Cortex of kidney (tissue), 1 donor: ENCODE measurements at places on chromosomes 7 and 10.

DNA sequence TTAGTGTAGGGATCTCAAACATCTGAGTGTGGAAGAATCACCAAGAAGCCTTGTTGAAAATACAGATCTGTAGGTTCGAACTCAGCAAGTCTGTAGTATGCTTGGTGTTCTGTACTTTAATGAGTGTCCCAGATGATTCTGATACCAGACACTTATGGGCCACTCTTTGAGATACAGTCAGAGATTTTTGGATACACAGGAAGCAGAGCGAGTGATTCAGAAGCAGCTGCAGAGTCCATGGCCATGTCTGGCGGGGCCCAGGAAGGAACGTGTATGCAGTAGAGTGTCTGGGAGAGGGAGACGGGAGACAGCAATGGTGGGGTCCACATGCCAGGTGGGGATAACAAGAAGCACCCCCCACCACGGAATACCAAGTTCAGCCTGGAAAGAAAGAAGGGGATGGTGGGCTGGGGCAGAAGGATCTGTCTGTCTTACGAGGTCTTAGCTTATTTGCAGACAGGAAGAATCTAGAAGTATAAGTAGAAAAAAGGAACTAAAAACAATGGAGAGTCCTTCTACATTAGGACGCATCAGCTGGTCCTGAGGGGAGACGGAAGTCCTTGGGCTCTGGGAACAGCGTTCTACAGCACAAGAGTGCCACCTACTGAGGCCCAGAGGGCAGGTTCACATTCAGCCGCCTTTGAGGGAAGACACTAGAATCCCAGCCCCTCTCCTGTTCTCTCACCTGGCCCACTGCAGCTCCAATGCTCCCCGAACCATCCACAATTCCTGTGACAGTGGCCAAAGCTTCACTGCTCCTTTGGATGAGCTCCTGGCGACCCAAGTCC is 55.4 kb downstream of the SLC37A3 start:
- no peak for DNase-seq

- DNase-seq: no peak
These were observed 54.5 kb downstream of the WAC start for GRCh38 chr10:28587270-28587969.

GRCh38 chr10:47239211-47239610 is 60.8 kb upstream of the GDF10 start:
- no peak for DNase-seq

DNA sequence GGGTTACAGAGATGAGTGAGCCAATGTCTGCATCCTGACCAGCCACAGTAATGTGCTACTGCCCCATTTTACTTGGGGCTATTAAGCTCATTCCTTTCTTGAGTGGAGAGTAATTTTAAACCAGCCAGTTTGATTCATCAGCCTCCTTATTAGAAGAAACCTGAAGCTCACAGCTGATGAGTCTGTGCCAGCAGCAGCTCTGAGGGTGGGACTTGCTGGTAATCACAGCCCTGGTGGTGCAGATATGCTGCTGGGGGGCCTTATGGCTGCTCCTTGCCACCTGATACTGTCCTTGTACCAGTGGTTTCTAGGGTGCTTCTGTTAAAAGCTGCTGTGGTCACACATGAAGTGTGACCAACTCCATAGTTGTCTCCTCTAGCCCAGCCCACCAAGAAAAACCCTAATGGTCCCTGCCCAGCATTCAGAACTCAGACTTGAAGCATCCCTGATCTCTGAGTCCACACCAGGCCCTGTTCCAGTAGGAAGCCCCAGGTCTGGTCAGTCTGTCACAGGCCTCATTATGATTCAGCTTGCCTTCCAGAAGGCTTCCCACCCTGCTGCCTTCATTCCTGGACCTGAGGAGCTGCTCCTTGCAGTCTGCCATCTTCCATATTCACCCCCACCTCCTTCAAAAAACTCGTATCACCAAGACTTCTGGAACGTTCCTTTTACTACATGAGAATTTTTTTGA is 28.9 kb upstream of the RBM20 start:
- no peak for DNase-seq

GRCh38 chr7:24609059-24609458 is 35.8 kb downstream of the PALS2 start:
- no peak for DNase-seq

GRCh38 chr7:9645756-9646155 is 1212.3 kb downstream of the NXPH1 start:
- no peak for DNase-seq

DNA sequence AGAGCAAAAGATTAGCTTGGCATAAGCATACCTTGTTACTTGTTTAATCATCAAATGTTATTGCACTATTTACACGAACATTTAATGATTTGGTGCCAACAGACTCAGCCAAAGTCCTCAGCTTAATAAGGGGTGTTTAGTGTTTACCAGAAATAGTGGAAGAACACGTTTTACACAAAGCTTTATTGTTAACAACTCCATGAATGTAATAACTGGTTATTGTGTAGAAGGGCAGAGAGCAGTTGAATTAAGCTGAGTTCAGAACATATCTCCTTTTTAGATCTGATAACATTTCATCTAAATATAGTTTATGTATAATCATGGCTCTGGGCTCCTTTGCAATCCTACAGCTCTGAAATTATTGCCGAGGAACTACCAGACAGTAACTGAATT is 99.1 kb downstream of the CABCOCO1 start:
- DNase-seq: no peak

GRCh38 chr10:29473406-29474100 is 161.2 kb downstream of the SVIL start:
- no peak for DNase-seq

DNA sequence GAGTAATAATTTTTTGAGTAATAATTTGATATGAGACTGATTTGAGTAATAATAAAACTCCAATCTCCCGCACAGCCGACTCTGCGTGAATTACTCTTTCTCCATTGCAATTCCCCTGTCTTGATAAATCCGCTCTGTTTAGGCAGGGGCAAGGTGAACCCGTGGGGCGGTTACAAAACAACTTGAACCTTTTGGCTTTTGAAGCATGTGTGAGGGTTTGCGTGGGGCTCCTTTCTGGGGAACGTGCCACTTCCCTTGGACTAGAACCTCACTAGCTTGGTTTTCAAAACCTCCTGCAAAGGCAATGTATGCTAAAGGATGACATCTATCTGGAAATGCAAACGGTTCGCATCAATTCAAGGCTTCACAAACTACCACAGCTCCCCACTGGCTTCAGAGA is 1.5 kb downstream of the CRPPA start:
- no peak for DNase-seq

DNA sequence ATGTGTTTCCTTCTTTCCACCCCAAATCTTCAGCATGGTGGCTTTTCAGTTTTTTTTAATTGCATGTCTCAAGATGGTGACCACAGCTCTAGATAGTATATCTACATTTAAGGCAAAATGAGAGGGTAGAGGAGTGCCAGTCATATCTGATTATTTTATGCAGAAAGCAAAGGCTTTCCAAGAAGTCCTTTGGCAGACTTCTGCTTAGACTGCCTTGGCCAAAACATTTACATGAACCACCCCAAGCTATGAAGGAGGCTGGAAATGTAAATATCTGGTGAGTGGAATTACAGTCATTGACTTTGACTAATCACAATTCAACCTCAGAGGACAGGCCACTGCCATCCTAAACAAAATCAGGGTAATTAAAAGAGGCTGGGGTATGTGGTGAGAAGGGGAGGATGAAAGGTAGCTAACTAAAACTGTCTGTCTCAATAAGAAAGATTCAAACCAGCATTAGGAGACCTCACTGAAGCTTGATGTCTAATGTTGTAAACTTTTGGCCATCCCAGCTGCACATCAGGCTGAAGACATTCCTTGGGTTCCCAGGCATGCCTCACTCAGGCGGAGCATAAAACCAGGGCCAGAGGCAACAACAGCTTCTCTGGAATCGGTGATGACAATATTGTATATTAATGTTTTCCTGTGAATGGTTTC is 53.4 kb downstream of the PPP1R3C start:
- DNase-seq: no peak

DNA sequence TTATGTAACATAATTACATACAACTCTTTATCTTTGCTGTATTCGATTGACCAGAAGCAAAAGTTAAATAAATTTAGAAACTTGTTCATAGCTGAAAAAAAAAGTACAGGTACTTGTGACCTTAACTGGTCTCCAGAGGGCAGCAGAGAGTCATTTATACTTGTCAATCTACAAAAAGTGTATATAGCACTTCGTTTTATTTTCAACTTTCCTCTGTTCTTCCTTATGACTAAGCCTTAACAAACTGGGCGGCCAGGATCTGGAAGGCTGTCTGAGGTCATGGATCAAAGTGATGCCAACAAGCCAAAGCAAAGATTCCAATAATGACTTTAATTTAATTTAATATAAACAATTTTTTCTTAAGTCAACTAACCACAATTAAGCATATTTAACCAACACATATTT is 29.8 kb downstream of the C10orf67 start:
- no peak for DNase-seq

DNA sequence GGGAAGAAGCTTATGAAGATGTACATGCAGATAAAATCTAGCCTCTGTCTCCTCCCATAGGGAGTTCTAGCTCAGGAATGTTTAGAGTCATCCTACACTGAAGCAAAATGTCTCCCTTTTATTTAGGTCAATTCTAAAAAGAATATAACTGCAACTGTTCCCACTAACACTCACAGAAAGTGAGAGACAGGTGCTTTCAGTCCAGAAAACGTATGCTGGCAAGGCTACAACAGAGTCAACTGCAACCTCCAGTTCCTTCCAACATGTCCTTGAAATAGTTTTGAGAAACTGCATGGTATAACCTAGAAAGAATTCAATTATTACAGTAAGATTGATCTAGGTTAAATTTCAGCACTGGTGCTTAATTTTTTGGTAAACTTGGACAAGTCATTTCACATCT is 46.8 kb upstream of the KCND2 start:
- no peak for DNase-seq

DNA sequence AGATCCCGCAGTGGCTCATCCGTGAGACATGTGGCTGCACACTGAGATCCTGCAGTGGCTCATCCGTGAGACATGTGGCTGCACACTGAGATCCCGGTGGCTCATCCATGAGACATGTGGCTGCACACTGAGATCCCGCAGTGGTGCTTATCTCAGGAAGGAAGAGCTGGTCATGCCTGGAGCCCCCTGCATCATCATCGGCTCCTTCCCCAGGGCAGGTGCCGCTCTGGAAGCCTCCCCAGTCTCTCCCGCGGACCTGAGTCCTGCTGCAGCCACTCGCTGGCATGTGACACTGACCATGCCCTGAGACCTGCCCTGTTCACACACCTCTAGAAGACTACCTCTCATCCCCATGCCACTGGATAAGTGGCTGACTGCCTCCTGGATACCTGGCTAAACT is 181.3 kb downstream of the PTPRN2 start:
- DNase-seq: no peak

GRCh38 chr7:141410353-141411000 is 140.7 kb upstream of the AGK start:
- DNase-seq: no peak

DNA sequence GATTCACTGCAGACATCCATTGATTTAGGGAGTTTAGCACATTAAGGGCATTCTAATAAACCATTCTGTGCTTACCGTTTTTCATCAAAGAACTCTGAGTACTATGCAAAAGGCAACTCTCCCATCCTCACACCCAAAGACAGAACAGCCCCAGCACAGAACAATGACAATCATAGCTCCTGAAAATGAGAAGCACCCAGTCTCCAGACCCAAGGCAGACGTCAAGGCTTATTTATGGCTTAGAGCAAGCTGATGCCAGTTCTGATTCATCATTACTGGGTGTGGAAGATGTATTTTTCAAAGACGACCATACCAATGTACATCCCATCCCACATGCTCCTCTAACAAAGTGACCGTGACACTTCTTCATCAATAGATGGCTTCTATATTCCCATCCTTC is 67.6 kb downstream of the OSBPL3 start:
- DNase-seq: no peak

DNA sequence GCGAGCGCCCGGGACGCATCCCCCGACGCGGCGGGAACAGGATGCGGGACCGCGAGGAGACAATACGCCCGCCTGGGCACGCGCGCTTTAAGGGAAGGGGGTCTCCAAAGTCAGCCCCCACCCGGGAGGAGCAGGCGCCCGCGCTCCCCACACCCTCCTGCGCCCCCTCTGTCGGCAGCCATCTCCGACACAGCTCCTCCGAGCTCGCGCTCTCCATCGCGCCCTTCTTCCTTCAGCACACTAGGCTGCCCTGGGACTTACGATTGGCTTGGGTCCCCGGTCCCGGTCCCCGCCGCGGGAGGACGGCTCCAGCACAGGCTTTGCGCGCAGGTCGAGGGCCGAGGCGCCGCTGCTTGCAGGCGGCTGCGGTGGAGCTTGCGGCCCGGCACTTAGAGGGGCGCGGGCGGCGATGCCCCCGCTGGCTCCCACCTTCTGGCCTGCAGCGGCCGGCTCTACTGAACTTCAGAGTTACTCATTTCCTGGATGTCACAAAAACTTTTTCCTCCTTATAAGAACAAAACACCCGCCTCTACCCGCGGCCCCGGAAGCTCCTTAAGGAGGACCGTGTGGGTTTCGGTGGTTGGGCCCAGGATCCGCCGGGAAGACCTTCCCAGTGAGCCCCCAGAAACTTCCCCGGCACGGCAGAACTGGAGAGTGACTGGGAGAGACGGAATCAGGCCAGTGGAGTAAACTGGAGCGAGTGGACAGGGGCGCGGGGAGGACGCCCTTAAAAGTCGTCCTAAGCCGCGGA is at the start of gene ITPRIP:
Gene ITPRIP (minus strand): TSS at position 481 of the 751 bp plus-strand sequence. CDS start 22,414 bp downstream, outside the sequence.
- DNase-seq: no peak

- no peak for DNase-seq
These were observed 1.3 kb upstream of the CUL1 start for GRCh38 chr7:148697256-148698006.

DNA sequence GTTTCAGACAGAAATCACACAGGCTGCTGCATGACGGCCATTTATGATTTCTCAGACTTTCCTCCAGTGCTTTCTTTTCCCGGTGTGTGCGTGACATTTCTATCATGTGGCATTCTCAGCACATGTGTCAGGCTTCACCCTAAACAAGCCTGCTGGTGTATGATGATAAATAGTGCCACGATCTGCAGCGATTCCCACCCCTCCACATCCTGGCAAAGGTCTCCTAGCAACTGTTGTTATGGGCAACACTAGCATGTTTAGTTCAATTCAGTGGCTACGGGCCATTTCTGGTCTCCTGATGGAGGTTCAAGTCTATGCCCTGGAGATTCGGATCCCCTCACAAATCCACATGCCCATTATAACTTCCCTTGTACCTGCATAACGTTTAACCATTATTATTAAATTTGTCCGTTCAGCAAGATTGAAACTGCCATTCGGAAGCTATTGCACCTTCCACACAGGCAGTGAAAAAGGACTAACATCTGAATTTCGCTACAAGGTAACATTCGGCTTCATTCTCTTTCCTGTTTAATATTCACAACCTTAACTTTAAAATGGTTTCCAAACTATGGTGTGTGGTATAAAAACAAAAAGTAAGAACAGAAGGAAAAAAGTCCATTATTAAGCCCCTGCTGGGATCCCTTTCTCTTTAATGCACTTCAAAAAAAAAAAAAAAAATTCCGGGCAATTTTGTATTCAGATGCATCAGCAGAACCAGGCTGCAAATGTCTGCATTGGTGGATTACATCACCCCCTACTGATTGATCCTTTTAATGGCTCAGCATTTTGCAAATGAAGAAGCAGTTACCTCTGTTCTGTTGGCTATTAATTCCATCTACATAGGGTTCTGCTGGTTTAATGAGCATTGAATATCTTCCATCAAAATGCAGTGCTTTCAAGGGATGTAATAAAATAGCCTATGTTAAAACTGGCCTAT is 90.2 kb downstream of the FRMD4A start:
- DNase-seq: no peak
